ENCODE measurements at places on chromosomes 7 and 10. TPM values are rescaled to one million over a fixed set of nuclear protein-coding genes. Genes with fewer than 3 reads are reported as not detected.

Gene SUGCT
- 6.7 TPM for total RNA-seq

Gene POM121L12
- not detected for total RNA-seq

Gene NRCAM
- total RNA-seq, result 0.14 TPM

Gene EGR2
- 14.6 TPM for total RNA-seq

Gene DTX2
- total RNA-seq, result 11.3 TPM

Gene TMEM184A
- total RNA-seq, result 0.44 TPM

Gene VSTM2A
- not detected for total RNA-seq

Gene FEZF1
- total RNA-seq, result not detected

All from placental pericyte (primary cell).